Urinary bladder (tissue), 4 donors: ENCODE measurements at places on chromosomes 5 and 9. TPM values are rescaled to one million over a fixed set of nuclear protein-coding genes. Genes with fewer than 3 reads are reported as not detected.

SLC9A3 gene
- 2.1 TPM for total RNA-seq

GRCh38 chr9:134620751-134621557 is 20.6 kb upstream of the COL5A1 start:
- DNase-seq, result no peak

- DNase-seq, result no peak
Observed at GRCh38 chr5:6767481-6768063, 54.3 kb downstream of the TENT4A start.

TRIM14 gene
- 4.2 TPM for total RNA-seq

- DNase-seq, result no peak
Observed at GRCh38 chr5:72537166-72537565, 30.0 kb upstream of the ZNF366 start.

DNA sequence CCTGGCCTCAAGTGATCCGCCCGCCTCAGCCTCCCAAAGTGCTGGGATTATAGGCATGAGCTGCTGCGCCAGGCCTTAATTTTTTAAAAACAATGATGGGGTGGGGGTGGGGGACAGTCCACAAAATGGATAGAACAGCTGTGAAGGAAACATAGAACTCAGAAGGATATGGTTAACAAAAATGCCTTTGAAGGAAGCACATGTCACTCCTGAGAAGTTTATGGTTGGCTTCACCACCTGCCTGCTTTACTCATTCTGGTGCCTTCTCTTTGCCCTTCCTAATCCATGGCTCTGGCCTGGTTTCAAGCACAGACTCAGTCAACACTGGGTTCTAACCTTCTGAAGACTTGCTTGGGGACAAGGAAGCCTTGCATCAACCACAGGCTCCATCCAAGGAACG is 10.3 kb downstream of the BAG1 start:
- no peak for DNase-seq

GRCh38 chr5:151096001-151096373 is 15.2 kb upstream of the TNIP1 start:
- no peak for DNase-seq

PCDHA9 gene
- 0.90 TPM for total RNA-seq

DNA sequence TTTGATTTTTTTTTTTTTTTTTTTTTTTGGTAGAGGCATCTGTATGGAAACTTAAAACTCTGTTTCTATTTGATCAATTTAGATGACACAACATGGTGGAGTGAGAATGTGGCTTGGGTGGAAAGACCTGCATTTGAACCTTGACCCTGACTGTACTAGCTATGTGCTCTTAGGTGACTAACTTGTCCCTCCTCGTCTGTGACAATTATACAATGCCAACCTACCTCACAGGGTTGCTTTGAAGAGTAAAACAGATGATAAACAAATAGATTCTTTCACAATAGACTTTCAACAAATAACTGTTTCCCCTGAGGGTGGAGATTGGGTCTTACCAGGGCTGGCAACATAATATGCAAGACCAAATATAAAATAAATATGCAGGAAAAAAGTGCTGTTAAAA is 109.3 kb downstream of the CRB2 start:
- DNase-seq, result no peak

GRCh38 chr9:111970827-111971226 is 74.2 kb downstream of the UGCG start:
- no peak for DNase-seq

DOCK2 gene
- total RNA-seq, result 19.1 TPM

DNA sequence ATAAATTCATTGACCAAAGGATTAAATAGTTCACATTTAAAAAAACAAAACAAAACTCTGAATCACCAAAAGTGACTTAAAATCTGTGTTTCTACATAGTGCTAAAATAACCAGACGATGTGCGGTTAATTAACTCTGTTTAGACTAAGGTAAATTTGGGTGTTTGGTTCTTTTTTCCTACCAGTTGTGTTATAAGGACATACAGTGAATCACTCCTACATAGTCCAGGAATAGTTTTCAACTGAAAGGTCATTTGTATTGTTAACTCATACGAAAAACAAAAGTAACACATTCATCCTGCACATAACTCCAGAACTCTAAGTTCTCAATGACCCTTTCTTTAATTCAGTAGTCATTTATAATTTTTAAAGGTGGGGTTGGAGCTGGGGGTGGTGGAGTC is 203.7 kb downstream of the GLIS3 start:
- no peak for DNase-seq

GRCh38 chr9:115601434-115601833 is 483.5 kb upstream of the TNC start:
- DNase-seq, result no peak

PCDHAC2 gene
- total RNA-seq, result 3.0 TPM

GRCh38 chr9:33752130-33752637 is 43.2 kb upstream of the PRSS3 start:
- no peak for DNase-seq
